ENCODE measurements at places on chromosomes 3 and 15.
A peak's percentile ranks its signal among the peaks of the same experiment; 100 is the strongest.

- peak; percentile 86 for DNase-seq
These were observed 130.8 kb upstream of the SLC2A2 start for GRCh38 chr3:171157286-171157685.

DNA sequence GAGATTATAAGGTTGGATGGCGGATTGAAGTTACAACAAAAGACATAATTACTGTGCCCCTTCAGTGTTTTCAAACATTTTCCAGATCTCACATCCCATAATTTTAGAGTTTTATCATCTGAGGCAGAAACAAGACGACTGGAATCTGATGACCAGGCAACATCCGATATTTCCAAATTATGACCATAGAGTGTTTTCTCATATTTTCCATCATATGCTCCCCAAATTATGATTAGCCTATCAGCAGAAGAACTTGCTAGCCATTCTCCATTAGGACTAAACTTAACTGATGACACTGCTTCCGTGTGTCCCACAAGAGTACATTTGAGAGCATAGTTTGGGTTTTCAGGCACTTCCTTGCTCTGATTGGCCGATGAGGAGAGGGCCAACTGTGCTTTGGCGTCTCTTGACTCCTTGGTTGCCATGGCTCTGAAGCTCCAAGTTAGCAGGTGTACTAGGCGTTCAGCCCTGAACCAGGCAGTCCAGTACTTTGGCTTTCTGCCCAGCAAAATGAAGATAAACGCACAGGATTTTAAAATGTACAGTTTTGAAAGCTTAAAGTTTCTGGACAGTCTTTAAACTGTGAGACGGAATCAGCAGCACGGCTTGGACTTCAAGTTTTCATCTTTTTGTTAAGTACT lies 638 bp downstream of the WDR5B start:
- peak; percentile 54 for DNase-seq

DNA sequence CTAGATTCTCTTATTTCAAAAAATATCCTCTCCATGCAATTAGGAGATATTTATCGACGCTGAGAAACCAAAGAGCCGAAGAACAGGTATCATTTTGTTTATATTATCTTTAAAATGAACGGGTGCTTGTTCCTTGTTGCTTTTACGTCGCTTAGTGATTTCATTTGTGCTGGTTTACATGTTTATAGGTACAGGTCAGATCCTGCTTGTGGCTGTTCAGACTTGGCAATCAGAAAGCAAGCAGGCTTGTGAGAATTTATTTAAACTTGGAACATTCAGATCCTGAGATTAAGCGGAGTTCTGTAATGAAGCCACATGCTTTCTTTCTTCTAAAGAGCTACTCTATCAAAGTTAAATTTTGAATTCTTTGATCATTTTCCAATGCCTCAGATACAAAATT lies 43.0 kb upstream of the ATP2C1 start:
- DNase-seq, result no peak

GRCh38 chr15:52653431-52653964 lies 25.7 kb downstream of the ATOSA start:
- no peak for DNase-seq

DNA sequence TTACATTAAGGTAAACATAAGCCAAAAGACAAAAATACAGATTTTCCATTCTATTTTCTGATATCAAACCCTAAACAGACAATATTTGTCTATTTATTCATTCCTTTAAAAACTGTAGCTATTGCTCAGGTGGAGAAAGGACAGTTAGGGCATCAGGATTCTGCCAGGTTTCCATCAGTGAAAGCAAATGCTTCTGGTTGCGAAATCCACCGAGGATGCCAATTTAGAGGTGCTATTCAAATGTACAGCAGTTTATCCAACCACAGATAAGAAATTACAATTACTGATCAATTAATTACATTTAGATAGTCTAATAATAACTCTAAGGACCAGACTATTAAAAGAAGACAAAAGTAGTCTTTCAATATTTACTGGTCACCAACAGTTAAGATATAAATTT lies 3.9 kb downstream of the TOMM70 start:
- DNase-seq, result no peak

GRCh38 chr15:61327019-61327631 lies 98.0 kb upstream of the RORA start:
- no peak for DNase-seq

DNA sequence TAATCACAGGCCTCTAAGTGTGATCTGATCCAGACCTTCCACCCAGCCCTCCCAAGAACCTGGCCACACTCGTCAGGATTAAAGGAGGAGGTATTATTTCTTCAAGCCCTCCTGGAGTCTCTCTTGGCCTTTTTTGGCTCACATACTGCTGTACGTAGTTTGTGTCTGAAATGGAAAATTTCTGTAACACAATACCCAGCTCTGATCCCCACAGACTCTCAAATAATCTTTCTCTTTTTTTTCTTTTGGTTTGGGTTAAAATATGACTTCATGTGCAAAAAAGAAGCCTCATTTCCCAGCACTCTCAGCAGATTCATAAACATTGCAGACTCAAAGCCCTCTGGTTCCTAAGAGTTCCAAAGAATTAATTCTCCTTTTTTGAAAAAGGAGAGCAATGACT lies 96.5 kb upstream of the PHLDB2 start:
- no peak for DNase-seq

GRCh38 chr3:66497288-66497984 lies 3.4 kb downstream of the LRIG1 start:
- no peak for DNase-seq

GRCh38 chr15:72092006-72092405 lies 25.9 kb downstream of the MYO9A start:
- DNase-seq, result no peak

DNA sequence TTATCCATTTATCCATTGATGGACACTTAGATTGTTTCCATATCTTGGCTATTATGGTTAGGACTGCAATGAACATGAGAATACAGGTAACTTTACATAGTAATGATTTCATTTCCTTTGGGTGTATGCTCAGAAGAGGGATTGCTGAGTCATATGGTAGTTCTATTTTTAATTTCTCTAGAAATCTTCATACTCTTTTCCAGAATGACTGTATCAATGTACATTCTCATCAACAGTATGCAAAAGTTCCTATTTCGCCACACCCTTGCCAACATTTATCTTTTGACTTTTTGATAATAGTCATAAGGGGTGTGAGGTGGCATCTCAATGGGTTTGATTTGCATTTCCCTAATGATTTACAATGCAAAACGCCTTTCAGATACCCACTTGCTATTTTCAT lies 6.2 kb upstream of the NIPA1 start:
- DNase-seq, result no peak

DNA sequence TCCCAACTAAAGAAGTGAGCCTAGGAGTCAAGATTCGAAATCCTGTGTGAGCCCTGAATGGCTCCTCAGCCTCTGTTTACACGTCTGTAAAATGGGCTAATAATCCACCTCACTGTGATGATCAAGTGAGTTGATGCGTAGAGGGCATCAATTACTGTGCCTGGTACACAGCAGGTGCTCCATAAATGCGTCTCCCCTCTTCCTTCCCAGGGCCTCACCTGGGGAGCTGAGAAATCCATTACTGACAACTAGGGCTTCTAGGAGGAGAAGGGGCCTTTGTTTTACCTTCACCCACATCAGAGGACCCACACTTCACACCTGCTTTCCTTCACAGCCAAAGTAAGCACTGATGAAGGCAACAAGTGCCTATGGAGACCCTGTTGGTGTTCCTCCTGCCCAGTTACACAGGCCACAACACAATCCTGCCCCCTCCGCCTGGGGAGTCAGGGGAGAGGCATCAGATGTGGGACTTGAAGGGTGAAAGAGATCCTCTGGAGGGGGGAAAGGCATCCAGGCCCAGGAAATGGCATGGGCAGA lies 1.4 kb downstream of the CIB2 start:
- no peak for DNase-seq

- no peak for DNase-seq
These were observed 304.8 kb downstream of the LPP start for GRCh38 chr3:188458756-188459155.

- no peak for DNase-seq
These were observed 61.0 kb downstream of the SCAPER start for GRCh38 chr15:76844096-76844495.

GRCh38 chr3:105085506-105085905 lies 281.2 kb upstream of the ALCAM start:
- DNase-seq, result no peak

GRCh38 chr15:32879980-32880379 lies 162.2 kb downstream of the GREM1 start:
- DNase-seq, result no peak

- DNase-seq, result no peak
These were observed 13.5 kb downstream of the POC1A start for GRCh38 chr3:52140769-52141168.

GRCh38 chr15:85329561-85330422 lies 50.6 kb upstream of the AKAP13 start:
- peak; percentile 35 for DNase-seq

- no peak for DNase-seq
These were observed 57.6 kb downstream of the BHLHE40 start for GRCh38 chr3:5036858-5037257.

All from Ammon's horn (tissue), 1 donor.